CD8-positive, alpha-beta memory T cell (primary cell): ENCODE measurements at places on chromosomes 11 and 22.

DNA sequence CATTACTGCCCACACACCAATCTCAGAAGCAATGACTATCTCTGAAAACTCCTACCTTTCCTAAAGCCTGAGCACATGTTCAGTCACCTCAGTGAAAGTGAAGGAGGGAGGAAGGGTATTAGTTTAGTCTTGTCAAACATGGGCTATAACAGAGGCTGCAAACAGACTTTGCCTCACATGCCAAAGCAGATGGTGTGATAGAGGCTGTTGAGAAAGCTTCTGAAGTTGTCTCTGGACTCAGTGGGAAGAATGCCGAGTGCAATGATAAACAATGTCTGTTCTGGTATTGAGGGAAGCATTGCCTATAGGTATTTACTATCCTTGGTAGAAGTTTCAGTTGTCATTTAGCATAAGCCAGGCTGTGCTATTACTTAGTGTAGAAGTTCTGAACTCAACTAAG lies 314.5 kb upstream of the CCDC90B start:
- no peak for DNase-seq

- peak; percentile 25 for DNase-seq
These were observed 71.2 kb downstream of the MYO7A start for GRCh38 chr11:77199137-77199745.

DNA sequence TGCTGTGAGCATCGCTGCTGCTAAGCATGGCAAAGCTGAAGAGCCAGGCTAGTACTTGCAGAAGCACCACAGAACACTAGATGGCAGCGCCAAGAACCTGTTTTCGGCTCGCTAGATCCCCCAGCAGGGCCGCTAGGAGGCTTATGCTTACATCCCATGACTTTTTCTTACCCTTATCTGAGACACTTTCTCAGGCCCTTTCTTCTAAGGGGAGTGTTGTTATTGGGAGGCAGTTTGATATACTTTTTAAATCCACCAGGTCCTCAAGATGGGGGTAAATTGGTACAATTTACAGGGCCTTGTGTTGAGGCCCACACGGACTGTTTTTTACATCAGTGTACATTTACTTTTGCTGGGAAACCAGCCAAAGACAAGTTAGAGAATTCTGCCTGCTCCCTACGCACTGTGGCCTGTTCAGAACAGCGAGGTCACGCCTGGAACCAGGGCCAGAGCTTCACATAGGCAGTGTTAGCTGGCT lies 4.0 kb downstream of the TRIM6 start:
- DNase-seq = peak; percentile 24

GRCh38 chr11:131302836-131303235 lies 67.6 kb upstream of the NTM start:
- DNase-seq = no peak

- DNase-seq = no peak
These were observed 15.3 kb upstream of the TPH1 start for GRCh38 chr11:18061351-18061750.

GRCh38 chr11:36501236-36501635 lies 8.8 kb downstream of the TRAF6 start:
- DNase-seq = no peak

GRCh38 chr11:70522593-70523311 lies 124.4 kb downstream of the CTTN start:
- DNase-seq = no peak

DNA sequence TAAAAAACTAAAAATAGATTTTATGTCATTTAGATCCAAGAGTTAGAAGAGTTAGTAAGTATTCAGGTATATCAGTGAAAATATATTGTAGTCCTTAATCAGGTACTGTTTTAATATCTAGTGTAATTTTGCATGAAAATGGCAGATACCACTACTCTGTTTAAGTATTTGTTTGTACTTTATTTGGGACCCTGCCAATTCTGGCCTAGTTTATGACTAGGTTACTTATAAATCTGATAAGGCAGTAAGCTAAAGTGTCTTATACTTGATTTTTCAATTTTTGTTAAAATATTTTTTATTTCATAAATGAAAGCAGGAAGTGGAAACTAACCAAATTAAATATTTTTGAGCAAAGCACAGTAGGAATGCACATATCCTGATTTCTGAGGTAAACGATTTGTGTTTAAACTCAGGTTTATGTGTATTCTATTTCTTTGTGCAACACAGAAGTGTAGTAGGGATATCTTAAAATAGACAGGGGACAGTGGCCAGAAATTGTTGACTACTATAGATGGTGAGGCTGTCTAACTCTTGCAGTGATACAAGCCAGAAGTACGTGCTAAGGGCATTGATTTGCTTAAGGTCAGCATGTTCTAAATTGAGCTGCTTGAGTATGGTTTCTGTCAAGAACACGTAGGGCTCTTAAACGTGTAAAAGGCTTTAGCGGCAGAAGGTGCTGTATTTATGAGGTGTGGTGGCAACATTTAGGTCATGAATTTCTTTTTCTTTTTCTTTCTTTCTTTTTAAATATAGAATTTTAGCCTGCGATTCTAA lies 34.0 kb downstream of the HIPK3 start:
- DNase-seq = no peak

DNA sequence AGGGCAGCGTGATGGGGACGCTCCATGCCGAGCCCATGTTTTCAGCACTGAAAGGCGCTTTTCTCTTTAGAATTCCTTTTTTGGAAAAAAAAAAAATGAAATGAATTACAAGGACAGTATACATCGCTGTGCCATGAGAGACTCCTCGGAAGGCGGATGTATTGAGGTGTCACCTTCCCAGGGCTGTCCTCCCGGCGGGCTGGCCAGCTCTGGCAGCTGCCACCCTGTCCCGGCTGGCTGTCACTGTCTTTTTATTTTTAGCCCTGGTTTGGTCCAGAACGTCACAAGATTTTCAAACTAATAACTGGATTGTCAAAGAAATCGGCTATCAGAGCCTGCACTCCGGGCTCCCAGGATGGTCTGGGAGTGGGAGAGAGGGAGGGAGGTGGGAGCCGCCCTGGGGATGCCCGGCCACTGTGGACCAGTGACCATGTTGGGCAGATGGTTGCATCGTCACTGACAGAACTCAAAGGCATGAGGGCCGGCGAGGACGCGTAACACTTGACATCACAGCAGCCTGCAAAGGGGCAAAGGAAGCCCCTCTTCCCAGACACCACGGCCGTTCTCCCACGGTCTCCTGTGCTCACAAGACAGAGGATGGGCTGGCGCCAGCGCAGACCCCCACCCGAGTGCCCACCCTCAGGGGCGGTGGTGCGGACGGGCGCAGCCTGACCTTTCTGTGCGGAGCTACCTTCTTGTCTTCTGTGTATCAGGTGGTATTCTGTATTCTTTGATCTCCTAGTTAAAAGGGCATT lies 392.9 kb downstream of the TBC1D22A start:
- DNase-seq = no peak

DNA sequence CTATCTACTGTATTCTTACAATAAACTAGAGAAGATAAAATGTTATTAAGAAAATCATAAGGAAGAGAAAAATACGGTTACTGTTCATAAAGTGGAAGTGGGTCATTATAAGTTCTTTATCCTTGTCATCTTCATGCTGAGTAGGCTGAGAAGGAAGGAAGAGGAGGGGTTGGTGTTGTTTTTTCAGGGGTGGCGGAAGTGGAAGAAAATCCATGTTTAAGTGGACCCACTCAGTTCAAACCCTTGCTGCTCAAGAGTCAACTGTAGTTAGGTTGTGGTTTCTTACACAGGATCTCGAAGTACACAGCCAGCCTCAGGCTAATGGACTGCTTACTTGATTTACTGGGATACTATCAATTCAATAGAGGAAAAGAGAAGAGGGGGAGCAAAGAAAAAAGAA lies 63.1 kb downstream of the PIWIL4 start:
- DNase-seq = no peak

DNA sequence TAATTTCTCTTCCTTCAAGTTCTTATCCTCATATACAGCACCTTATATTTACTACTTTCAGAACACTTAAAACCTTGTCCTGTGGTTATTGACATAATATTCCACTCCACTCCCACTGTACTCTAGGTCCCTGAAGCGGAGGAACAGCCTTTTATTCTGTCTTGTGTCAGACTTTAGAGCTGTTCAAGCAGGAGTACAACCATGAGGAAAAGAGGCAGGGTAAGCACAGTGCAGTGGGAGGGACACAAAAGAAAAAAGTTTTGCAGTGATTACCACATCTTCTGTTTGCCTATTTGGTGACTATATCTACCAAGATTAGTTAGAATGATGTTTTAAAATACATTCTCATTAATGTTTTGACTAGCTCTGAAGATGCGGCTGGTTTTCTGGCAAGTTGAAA lies 122.0 kb upstream of the CEP126 start:
- no peak for DNase-seq

DNA sequence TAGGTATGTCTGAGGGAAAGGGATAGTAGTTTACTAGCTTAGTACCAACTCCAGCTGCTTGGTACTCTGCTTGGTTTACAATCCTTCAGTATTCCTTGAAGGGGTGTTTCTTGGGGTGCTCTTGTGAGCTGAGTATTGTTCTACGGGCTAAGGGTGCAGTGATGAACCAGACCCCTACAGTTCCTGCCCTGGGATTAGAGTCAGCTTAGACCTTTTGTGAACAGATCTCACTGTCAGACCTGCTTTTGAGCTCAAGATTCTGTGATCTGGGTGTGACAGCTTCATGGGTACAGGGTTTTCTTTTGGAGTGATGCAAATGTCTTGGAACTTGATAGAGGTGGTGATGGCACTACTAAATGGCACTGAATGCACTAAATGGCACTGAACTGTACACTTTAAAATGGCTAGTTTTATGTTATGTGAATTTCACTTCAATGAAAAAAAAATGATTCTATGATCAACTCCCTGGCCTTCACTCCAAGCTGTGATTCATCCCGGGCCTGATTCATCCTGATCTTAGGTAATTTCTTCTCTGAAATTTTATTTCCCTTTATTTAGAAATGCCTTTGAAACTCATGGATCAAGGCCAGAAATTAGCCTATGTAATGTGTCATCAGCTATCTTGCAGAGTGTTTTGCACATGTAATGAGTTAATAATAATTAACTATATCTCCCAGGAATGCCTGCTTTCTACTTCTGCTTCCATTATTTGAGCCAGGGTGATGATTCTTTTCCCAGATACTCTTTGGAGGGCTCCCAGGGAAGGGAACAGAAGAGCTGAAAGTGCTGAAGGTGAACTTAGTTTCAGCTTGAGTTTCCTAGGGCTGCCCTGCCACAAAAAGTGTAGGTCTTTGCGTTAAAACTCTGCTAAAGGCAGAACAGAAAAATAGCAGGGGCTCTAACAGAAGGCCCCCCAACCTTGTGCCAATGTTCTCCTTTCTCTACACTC lies 87.9 kb downstream of the NCAM1 start:
- DNase-seq = no peak

- no peak for DNase-seq
These were observed 50.1 kb upstream of the DKK3 start for GRCh38 chr11:12058425-12059115.

GRCh38 chr11:128809128-128809527 lies 58.0 kb downstream of the KCNJ1 start:
- DNase-seq = no peak
